ENCODE measurements at places on chromosomes 6 and 20.

DNA sequence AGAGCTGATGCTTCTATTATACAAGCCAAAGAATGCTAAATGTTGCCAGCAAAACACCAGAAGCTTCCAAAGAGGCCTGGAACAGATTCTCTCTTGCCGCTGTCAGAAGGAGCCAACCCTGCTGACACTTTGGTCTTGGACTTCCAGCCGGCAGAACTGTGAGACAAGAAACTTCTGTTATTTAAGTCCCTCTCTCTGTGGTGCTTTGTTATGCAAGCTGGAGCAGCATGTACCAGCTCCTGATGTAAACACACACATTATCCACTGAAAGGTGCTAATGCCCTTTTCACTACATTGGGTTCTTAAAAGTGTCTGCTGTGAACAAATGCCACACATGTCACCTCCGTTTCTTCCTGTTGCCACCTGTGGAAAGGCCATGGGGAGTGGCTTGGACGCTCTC, 25.9 kb upstream of the PRELID3B start:
- no peak for DNase-seq

DNA sequence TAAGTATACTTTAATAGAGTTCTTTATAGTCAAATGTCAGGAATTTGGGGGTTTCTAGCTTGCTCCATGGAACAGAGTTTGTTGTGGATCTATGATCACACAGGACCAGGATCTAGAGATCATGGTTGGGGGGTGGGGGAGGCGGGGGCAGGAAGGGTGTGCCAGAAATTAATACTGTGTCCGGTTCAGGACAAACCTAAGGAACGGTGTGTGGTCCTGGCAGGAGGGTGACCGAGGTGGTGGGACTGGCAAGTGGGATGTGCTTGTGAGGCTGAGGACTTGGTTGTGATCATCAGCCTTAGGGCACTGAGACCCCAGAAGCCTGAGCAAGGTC, 27.9 kb downstream of the GSTA3 start:
- DNase-seq = no peak

DNA sequence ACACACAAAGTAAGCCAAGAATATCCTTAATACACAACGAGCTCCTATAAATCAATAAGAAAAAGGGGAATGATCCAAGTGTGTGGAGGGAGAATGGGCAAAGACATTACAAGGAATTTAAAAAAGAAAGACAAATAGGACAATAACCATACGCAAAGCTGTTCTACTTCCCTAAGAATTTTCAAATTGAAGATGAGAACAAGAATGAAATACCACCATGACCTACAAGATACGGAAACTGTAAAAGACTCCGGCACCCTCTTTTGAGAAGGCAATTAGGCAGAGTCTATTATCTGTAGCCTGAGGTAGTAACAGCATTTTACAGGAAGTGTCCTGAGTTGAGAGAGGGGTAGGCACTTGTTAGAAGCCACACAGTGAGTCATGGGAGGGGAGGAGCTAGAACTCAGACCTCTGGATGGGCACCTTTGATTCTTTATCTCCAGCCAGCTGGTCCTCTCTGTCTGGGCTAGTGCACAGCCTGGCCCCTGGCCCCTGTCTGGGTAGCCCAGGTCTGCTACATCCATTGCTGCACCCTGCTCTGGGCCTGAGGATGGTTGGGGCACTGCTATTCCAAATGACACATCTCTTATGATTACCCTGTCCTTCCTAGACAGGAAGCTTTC, 15.3 kb downstream of the RSPO4 start:
- no peak for DNase-seq

DNA sequence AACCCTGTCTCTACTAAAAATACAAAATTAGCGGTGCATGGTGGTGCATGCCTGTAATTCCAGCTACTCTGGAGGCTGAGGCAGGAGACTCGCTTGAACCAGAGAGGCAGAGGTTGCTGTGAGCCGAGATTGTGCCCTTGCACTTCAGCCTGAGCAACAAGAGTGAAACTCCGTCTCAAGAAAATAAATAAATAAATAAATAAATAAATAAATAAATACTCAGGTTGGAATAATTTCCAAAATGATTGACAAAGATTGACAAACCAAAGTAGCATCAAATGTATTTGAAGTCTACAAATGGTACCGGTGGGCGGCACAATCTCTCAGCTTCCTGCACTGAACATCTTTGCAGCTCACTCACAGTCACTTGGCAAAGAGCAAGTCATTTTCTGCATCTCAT, 144.1 kb upstream of the NRSN1 start:
- DNase-seq = no peak

DNA sequence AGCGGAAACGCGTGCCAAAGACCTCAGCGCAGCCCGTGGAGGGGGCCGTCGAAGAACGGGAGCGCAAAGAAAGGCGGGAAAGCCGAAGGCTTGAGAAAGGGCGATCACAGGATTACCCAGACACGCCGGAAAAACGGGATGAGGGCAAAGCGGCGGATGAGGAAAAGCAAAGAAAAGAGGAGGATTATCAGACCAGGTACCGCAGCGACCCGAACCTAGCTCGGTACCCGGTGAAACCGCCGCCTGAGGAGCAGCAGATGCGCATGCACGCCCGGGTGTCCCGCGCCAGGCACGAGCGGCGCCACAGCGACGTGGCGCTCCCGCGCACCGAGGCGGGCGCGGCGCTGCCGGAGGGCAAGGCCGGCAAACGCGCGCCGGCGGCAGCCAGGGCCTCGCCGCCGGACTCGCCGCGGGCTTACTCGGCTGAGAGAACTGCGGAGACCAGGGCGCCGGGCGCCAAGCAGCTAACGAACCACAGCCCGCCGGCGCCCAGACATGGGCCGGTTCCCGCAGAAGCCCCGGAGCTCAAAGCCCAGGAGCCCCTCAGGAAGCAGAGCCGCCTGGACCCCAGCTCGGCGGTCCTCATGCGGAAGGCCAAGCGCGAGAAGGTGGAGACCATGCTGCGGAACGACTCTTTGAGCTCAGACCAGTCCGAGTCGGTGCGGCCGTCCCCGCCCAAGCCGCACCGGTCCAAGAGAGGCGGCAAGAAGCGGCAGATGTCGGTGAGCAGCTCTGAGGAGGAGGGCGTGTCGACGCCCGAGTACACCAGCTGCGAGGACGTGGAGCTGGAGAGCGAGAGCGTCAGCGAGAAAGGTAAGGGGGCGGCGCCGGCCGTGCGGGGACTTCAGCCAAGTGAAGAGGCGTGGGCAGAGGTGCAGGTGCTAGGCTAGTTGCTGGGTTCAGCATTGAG, 296.2 kb downstream of the RIMS1 start:
- DNase-seq = no peak

GRCh38 chr6:155779456-155779855, 323.8 kb upstream of the NOX3 start:
- no peak for DNase-seq

DNA sequence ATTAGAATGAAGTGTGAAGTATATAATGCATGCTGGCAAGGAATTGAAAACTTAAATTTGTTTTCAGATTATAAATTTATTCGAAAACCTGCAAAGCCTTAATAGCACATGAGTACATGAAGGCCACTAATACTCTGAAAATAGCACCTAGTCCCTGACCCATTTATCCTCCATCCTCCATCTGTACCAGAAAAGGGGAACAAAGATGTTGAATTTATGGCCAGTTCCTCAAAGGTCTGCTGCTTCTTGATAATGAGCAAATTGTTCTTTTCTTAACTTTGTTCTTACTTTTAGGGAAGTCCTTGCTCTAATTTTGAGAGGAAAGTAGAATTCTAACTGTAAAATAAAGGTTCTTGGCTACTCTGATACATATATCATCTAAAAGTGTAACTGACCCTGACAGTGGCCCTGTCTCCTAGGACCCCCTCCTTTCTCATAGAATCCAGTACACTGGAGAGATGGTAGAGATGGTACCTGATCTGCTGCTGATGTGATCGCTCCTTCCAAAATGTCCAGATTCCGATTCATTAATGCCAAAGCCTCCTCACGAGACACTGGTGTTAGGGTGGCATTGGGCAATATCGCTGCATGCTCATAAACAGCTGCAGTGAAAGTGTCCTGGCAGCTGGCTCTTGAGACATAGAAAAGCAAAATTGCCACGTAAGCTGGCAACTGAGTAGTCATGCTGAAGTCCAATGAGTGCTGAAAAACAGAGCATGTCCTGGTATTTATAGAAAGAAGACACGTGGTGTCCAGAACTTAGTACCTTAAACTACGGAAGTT, at the start of gene VNN1:
TSS of gene VNN1 (minus strand) at position 704 of the 783 bp plus-strand sequence. CDS start at position 684, 20 bp downstream.
- DNase-seq = no peak

DNA sequence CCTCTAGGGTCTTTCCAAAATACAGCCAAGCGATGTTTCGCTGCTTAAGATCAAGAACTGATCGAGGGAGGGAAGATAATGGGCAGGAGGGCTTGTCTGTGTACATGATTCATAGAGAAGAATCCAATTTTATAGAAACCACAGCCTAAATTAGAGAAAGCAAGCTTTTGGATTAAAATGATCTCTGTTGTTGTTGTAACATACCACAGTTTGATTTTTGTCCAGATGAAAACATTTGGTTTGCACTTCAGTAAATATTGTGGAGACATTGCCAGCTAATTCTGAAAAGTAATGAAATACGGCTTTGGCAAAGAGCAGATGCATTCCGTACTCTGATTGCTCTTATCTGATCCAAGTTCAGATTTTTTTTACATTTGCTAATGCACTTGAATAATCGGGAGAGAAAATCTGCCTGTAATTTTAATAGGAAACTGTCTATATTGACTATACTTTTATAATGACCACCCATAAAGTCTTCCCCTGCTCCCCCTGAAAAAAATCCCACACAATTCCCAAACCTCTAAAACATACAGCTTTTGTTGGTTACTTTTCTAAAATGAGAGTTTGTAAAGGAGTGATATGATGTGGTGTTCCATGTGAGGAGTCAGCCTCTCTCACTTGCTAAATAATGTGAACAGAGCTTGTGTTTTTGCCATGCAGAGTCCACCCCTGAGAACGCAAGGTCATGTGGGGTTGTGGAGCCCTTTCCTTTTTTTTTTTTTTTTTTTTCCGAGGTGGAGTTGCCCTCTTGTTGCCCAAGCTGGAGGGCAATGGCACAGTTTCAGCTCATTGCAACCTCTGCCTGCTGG, 199.9 kb downstream of the DTNBP1 start:
- no peak for DNase-seq

GRCh38 chr20:48532028-48532427, 295.8 kb downstream of the PREX1 start:
- DNase-seq = no peak

- no peak for DNase-seq
These were observed 46.9 kb downstream of the PRDM1 start for GRCh38 chr6:106133040-106133439.

GRCh38 chr6:3627956-3628835, 123.3 kb downstream of the PXDC1 start:
- DNase-seq = no peak

GRCh38 chr6:163085426-163085825, 329.1 kb upstream of the QKI start:
- no peak for DNase-seq

GRCh38 chr6:151738267-151738666, 69.2 kb upstream of the ESR1 start:
- no peak for DNase-seq

- peak; percentile 79 for DNase-seq
These were observed 26.0 kb downstream of the GPX6 start for GRCh38 chr6:28489366-28490204.

DNA sequence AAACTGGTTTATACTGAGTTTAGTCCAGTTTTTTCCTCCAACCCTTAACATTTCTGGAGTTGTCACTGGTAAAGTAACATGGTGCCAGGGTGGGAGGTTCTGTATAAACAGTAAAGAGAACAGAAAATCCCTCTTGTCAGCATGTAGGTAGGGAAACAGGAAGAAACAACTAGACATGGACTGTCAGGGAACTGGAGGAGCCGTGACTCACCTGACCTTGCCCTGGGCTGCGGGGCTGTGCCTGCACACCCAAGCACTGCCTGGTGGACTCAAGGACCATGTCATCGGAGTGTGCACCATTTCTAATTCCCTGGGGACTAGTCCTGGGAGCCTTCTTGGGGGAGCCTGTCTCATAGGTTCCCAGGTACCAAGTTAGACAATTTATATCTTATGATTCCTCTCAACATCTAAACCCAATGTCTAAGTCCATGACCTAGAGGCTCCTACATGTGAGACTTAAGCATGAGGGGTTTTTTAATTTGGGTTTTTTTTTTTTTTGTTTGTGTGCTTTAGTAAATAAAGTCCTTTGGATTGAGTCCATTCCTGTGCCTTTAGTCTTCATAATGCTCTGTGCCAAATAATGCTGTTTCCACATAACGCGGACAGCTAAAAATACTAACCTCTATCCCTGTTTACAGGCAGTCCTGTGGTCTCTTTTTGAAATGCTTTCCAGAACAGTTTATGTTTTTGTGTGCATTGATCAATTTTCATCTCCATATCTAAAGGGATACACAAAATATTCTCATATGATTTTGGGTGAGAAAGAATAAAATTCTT, 136.9 kb upstream of the SUPT3H start:
- DNase-seq = no peak

GRCh38 chr6:54992789-54993188, 146.2 kb downstream of the FAM83B start:
- no peak for DNase-seq

DNA sequence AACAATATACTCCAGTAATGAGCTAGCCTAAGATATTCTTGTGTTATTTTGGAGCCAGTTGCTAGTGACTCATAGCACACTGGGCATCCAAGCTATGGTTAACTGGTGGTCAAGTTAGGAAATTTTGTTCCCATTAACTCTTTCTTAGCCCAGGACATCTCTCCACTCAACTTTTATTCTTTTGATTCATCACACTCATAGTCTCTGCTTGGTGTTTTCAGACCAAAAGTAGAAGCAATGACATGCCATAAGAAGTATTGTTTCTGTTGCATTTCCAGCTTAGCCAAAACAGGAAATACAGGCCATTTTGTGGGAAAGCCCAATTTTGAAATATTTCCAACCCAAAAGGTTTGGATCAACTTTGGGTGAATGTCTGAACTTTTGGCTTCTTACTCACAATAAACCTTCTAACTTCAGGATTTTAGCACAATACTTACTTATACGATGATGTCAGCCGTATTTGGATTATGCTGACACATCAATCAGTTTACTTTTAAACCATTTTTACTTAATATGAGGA, 31.6 kb upstream of the CCN2 start:
- no peak for DNase-seq

DNA sequence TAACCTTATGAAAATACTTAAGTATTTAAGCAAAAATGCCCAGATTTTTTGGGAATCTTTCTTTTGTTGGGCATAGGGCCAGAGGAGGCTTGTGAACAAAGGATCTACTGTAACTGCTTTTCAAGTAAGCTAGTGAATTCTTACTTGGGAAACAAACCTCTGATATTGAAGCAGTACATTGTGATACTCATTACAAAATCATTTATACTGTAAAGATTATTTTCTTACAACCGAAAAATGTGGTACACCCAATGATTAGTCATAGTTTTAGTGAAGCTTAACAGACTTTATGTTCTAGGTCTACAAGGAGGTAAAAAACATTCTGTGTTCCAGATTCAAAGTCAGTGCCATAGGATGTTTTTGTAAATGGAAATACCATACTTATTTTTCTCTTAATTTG, 272.9 kb upstream of the KCNQ5 start:
- DNase-seq = no peak

DNA sequence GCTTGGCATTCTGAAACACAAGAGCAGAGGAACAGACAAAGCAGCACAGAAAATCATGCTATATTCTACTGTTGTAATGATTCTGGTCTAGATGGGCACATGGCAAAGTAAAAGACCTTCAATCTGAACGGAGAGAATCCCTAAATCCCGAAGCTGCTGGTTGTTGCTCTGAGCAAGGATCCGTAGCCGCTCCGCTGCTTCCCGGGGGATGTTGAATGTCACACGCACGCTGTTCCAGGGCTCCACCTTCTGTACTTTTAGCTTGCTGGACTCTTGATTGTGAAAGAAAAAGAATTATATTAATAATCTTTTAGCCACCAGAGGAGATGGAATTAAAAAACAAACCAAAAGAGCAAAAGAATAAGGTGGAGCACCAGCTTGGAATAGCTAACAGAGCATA, 49.3 kb downstream of the NCOA6 start:
- DNase-seq = no peak
